ENCODE measurements at places on chromosomes 2 and 18.

DNA sequence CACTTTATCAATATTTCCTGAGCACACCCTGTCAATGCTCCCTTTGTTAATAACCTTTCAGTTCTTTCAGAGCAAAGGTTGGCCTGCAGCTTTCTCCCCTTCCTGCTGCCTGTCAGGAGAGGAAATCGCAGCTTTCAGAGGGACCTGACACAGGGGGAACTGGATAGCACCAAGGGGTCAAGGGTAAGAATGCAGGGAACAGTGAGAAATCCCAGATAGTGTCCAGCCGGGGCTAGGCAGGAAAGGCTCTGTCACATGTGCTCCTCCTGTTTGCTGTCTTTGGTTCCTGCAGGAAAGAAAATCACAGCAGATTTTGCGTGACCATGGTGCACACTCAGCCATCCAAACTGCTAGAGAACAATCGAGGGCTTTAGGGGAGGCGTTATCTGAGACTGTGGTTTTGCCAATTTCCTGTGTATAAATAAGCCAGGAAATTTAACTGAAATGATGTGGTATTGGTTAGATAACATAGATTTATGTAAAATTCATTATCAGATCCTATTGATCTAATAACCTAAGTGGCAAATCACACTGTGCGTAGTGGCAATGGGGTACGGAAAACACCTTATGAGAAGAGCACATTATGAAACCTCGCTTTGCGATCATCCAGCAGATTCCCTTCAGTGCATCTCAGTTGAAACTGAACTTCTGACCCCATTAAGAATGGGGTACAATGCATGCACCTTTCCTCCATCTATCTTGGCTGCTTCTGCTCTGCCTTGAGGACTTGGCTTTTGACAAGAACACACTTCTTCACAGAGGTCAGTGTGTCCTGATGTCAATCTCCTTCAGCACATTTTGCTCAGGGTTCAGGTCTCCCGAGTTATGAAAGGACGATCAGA, 178.0 kb downstream of the ICOS start:
- DNase-seq = no peak

- no peak for DNase-seq
These were observed 22.7 kb upstream of the ZBTB14 start for GRCh38 chr18:5318061-5318700.

GRCh38 chr2:142693171-142693950, 184.1 kb upstream of the KYNU start:
- DNase-seq = no peak

DNA sequence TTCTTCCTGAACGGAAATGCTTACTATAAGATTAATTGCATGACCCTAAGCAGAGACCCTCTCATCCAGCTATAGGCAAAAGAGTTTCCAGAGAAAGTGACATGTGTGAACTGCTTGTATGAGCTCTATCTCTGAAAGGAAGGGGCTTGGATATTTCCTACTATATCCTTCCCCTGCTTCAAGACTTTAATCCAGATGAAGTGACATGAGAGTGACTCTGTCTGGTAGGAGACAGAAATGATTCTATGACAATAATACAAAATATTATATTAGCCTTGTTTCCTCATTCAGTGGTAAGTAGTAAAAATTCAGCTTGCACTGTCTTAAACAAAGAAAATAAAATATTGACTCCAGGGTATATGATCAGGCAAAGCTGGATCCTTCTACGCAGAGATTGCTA, 37.5 kb downstream of the NABP1 start:
- DNase-seq = no peak

DNA sequence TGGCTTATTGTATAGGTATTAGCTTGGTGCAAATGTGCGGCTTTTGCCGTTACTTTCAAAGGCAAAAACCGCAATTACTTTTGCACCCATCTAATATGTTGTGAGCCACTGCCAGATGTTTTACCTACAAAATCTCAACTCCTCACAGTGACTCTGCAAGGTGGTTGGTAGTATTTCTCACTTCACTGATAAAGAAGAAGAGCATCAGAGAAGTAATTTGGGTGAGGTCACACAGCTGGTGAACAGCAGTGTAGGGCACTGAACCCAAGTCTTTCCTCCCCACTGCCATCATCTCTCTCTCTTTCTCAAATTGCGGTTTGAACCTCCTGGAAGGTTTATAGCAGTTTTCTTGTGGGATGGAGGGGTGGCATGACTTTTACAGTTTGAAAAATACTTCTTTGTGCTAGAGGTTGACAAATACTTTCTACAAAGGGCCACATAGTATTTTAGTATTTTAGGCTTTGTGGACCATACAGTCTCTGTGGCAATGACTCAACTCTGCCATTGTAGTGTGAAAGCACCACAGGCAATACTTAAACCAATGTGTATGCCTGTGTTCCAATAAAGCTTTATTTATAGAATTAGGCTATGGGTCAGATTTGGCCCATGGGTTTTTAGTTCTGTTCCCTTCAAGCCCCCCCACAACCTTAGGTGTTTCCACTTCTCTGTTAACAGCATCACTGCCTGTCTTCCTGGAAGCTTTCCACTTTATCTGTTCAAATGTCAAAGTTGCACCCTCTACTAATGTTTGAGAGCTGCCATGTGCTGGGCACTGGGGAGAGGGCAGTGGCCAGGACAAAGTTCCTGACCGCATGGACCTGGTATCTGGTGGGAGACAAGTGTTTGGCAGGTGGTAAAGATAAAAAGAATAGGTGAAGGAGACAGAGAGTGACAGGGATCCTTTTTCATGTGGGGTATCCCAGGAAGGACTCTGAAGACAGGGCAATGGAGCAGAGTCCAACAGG, 30.1 kb downstream of the FHOD3 start:
- DNase-seq = no peak

GRCh38 chr2:50431958-50432650, 599.8 kb downstream of the NRXN1 start:
- DNase-seq = no peak

DNA sequence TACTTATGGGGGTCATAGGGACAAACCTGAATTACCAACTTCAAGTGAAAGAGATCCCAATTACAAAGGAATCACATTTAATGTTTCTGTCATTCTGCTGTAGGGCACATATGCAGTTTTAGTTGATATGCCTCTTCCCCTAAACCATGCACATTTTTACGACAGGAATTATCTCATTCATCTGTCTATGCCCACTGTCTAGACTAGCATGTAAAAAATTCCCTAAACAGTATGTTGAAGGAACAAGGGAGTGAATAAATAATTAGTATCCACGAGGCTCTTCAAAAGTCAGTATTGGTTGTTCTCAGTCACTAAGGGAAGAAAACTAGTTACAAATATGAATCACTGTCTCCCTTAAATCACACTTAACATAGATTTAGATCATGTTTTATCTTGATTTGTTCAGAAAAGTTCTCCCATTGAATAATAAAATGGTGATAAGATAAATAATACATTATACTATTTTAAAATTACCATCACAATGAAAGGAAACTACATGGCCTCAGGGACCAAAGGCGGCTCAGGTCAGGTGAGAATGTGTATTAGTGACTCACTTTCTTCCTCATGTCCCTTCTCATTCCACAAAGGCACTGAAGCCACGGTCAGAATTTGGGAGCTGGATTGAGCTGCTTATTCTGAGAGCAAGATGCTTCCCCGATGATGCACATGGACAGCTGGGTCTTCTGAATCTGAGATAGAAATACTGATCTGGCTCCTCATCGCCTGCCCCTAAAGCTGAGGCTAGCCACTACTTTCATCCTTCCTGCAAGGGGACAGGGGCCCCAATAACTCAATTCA, 29.1 kb downstream of the DYM start:
- no peak for DNase-seq

DNA sequence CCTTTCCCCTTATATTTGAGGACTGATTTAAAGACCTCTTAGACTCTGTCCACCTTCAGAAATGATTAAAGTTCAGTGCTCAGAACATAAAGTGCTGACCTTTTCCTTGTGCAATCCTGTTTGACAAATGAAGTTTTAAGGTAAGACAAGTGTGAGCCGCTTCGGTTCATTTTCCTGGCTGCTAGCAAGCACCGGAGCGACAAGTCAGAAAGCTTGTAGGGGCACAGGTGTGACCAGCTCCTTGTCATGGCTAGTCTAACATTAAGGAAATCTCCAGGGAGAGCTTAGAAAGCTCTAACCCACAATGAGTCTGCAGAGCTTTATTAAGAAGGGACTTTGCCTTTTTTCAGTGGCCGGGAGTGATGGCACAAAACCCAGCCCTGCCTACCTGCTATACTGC, 2.3 kb upstream of the NCKAP5 start:
- no peak for DNase-seq

- DNase-seq = no peak
These were observed 1248.9 kb upstream of the CHAC2 start for GRCh38 chr2:52518678-52519077.

DNA sequence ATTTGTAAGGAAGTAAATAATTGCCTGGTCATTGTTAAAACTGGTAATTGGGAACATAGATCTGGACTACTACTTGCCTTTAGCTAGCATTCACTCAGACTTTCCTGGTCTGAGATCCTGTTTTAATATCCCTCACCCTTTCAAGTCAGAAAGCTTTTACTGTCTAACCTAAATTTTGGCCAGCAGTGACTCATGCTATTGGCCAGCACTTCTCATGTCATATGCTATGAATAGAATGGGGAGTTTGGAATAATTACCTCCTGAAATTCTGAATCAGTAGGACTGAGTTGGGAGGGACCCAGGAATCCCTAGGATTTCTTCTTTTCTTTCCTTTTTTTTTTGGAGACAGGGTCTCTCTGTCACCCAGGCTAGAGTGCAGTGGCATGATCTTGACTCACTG, 19.3 kb downstream of the STK36 start:
- no peak for DNase-seq

- no peak for DNase-seq
These were observed 75.2 kb downstream of the SEPTIN10 start for GRCh38 chr2:109538546-109538945.

GRCh38 chr2:37653805-37654378, 17.6 kb downstream of the CDC42EP3 start:
- no peak for DNase-seq

DNA sequence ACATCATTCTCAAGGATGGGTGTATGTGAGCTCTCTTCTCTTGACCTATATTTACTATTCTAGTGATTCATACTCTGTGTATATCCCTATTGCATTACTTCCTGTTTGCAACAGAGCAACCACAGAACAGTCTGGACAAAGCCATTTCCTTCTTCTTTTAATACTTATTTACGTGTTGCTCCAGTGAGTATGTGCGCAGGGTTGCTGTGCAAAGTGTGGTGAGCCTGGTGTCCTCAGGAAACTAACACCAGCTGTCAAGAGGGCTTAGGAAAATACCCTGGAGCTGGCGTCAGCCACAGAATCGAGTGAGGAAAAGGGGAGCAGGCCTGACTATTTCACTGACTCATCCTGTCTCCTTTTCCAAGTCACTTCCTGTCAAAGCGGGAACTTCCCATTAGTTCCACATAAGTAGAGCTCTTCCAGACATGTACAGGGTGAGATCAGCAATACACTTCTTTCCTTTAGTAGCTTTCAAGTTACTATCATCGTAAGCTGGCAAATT, 214.1 kb upstream of the COPS8 start:
- DNase-seq = no peak

DNA sequence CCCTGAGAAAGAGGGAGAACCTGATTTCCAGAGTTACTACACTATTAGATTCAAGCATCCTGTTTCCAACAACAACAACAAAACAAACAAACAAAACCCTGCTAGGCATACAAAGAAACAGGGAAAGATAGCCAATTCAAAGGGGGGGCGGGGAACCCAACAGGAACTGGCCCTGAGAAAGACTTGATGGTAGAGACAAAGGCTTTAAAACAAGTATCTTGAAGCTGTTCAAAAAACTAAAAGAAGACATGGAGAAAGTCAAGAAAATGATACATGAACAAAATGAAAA, 147.1 kb downstream of the THADA start:
- DNase-seq = no peak

DNA sequence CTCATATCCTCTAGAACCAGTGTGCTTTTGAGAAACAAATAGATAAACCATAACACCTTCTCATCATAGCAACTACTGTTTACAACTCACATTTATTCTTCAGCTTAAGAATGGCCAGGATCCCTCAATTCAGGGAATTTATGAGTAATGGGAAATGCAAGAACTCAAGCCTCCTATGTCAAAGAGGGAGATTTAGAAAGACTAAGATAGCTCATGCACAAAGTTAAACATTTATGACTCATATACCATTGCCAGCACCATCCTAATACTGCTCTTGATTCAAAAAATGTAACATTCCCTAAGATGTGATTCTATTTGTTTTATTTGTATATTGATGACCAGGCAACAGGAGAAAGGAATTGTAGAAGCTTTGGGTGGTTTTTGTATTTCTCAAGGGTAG, 172.8 kb downstream of the CYP26B1 start:
- DNase-seq = no peak

DNA sequence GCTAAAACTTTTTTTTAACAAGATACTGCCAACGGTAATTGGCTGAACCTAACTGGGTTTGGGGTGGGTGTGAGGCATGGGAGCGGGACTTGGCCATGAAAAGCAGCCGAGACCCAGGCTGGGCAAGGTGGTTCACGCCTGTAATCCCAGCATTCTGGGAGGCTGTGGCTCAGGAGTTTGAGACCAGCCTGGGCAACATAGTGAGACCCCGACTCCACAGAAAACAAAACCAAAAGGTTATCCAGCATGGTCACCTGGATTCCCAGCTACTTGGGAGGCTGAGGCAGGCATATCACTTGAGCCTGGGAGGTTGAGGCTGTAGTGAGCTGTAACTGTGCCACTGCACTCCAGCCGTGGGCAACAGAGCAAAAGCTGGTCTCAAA, 11.0 kb upstream of the SEMA4C start:
- no peak for DNase-seq

GRCh38 chr2:156430980-156431358, 5.2 kb upstream of the GPD2 start:
- no peak for DNase-seq

DNA sequence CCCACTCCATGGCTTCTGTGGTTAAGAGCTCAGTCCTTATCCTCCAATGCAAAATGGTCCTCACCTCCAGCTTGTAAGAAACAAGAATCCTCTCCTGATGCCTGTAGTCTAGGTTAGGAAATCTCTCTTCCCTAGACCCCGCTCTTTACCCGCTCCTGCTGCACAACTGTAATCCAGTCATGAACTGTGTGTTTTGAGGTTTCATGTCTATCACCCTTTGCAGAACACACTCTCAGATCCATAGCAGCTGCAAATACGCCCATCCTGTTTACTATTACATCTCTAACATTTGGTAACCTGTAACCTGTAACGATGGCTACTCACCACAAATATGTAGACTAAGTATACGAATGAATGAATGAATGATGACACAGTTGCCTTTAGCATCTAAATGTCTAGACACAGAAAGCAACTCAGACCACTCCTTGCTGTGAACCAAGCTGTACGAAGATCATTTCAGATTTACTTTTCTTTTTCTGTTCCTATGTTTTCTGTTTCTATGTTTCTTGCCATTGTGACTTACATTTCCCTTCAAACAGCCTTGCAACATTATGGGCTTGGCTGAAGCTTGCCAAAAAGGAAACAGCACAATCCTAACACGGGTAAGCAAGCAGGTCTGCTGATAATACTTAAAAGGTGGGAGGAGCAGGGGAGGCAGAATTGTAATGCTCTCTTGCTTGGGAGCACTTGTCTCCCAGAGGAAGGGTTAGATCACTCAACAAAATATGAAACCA, 53.7 kb downstream of the EPHA4 start:
- DNase-seq = no peak

- no peak for DNase-seq
These were observed 25.9 kb upstream of the RAMP1 start for GRCh38 chr2:237833546-237833945.

- DNase-seq = no peak
These were observed 13.6 kb downstream of the METAP1D start for GRCh38 chr2:172013396-172013795.

Data from omental fat pad (tissue), 4 donors.